T-cell (primary cell): ENCODE measurements at places on chromosomes 16 and 17.

- DNase-seq = peak; percentile 81
These were observed 4.9 kb upstream of the ZNF267 start for GRCh38 chr16:31868691-31869167.

- peak; percentile 59 for DNase-seq
These were observed 15.0 kb upstream of the CPD start for GRCh38 chr17:30363715-30364202.

- no peak for DNase-seq
These were observed 46.7 kb upstream of the LHX1 start for GRCh38 chr17:36890398-36891168.

GRCh38 chr17:48127371-48128051, 19.9 kb downstream of the SNX11 start:
- no peak for DNase-seq

DNA sequence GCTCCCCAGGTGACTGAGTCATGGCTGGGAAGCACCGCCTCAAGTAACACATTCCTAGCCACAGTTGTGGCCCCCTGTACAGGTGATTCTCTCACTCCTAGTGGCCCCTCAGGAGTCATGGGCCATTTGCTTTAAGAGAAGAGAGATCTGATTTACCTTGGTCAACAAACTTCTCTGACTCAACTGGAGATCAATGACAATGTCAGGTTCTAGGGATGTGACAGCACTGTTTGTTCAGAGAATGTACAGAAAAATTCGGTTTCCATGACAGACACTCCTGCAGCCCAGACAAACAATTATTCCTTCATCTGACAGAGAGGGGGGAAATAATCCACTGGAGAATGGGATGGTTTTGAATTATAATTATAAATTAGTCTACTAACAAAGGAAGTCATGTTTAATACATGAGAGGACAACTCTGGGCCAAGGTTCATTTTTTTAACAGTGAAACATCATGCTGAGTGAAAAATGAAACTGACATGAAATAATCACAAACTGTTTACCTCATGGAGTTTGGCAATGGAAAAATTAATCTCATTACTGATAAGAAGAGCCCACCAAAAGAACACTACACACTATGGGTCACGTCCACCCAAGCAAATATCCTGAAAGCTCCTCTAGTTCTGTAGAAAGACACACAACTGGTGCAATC, 9.7 kb downstream of the ERN1 start:
- no peak for DNase-seq
